ENCODE measurements at places on chromosomes 4 and X.

GRCh38 chr4:3193531-3194203, 55.3 kb upstream of the MSANTD1 start:
- DNase-seq, result no peak

- no peak for DNase-seq
Measured at GRCh38 chrX:28920153-28920943, 333.1 kb downstream of the IL1RAPL1 start.

DNA sequence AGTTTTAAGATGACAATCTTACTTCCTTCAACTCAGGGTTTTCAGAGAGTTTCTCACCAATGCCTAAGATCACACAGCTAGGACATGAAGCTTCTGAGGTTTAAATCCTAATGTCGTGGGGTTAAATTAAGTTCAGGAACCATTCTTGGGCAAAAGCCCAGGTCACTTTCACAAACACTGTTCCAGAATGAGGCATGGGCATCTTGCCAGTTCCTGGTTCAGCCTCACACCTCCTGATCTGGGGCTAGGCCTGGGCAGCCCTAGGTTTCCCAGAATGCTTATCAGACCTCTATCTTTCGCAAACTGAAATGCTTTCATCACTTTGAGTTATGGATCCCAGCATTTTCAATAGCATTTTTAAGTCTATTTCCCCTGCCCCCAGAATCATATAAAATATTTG, 224.8 kb upstream of the EDA2R start:
- no peak for DNase-seq

GRCh38 chr4:123478859-123479345, 82.3 kb downstream of the SPRY1 start:
- no peak for DNase-seq

GRCh38 chr4:140268186-140268841, 105.1 kb upstream of the SCOC start:
- DNase-seq, result no peak

DNA sequence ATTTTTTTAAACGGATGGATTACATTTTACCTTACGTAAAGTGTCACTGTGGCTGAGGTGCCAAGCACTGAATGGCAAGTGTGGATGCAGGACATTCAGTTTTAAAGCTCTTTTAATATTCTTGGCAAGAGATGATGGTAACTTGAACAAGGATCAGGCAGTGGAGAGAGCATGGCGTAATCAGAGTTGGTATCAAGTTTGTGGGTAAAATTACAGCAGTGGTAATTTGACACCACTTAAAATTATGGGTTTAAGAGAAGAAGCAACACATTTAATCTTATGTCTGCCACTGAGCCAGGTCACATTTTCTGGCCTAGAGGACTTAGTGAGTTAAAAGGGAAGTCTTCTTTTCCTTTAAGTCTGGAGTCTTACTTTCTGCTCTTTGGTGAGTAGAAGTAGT, 100.5 kb downstream of the NAA11 start:
- DNase-seq, result no peak

DNA sequence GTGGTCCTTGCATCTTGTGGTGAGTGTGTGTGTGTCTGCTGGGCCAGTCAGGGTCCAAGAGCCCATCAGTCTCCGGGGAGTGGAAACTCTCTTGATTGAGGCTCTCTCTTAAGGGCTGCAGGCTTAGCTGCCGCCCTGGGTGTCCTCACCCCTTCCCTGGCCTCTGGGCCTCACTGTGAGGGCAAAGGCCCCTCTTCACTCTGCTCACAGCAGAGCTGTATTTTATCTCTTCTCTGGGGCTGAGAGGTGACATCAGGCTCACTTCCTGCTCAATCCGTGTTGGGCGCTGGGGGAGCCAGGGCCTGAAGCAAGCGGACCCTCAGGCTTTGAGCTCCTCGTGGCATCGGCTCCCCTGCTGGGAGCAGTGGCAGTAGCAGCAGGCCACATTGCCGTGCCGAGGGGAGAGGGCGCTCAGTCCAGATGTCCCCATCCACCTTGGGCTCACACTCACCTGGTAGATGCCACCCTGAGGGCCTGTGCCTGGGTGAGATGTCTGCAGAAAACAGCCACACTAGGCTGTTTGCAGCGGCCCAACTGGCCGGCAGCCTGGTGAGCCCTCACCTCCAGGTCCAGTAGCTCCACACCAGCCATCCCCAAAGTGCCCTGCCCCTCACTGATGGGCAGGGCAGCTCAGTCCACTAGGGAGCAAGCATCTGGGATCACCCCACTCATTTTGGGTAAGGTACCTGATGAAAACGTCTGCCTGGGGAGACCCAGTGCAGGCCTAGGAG, 24.7 kb upstream of the PRPS1 start:
- DNase-seq, result no peak

- no peak for DNase-seq
Measured at GRCh38 chr4:183244506-183244905, 75.6 kb downstream of the CLDN22 start.

DNA sequence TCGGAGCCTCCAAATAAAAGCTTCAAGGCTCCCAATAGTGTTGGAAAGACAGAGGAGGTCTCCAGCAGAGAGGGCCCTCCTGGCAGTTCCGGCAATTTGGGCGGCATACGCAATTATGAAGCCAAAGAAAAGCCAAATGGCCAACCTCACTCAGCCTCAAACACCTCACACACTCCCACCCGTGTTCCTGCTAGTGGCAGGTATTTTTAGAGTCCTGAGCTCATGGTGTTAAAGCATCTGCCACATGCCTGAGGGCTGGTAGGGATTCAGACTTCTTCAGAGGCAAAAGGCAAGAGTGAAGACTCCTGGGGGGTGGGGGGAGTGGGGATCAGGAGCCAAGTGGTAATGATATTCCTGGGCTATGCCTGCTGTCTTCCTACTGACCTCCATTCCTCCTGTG, 7.4 kb downstream of the RAB33A start:
- DNase-seq, result no peak

- no peak for DNase-seq
Measured at GRCh38 chr4:185865901-185866328, 53.9 kb upstream of the SORBS2 start.

GRCh38 chr4:53281438-53281837, 84.4 kb downstream of the SCFD2 start:
- DNase-seq, result no peak

- no peak for DNase-seq
Measured at GRCh38 chr4:148344352-148344751, 97.9 kb downstream of the NR3C2 start.

DNA sequence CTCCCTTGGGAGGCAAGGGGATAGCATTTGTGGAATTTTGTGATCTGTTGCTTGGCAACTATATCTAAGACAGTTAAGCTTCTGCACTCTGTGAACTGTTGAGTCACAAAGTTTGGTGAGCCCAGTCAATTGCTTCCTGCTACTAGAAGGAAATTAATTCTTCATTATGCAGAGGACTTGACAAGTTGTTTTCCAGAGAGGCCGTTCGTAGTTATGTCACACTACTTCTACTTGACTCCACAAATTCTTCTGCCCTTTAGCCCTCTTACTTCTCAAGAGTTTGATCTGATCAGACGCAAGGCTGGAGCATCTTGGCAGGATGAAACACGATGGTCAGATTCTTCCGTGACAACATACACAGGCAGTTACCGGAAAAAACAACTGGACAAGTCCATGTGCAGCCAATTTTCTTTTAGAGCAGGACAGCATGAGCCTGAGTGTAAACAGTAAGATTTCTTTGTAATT, at the start of gene C4orf51:
C4orf51 (plus strand) TSS at position 156 of the 465 bp plus-strand sequence; CDS start at position 214, 58 bp downstream.
- no peak for DNase-seq
